Glutamatergic neuron (in vitro differentiated cells): ENCODE measurements at places on chromosomes 3 and 15.

DNA sequence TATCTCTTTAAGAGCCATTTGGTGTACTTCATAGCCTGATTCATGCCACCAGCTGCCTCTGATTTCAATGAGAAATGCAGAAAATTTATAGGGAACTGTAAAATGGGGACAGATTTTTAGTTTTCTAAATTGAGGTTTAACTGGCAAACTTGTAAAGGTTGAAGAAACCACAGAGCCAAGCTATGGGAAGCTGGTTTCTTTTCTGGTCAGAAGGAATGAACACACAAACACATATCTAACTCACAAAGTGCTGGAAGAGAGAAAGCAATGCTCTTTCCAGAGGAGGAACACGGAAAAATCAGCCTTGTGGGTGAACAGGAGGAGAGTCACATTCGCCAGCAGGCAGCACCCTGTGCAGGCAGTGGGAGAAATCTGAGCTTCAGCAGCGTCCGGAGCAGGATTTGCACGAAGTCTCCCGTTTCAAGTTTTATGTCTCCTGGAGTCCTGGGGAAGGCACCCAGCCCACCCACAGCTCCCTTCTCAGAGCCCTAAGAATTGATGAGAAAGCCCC lies 481 bp downstream of the MASP1 start:
- DNase-seq, result no peak

GRCh38 chr3:140343211-140344081 lies 334.4 kb upstream of the TRIM42 start:
- DNase-seq, result no peak

DNA sequence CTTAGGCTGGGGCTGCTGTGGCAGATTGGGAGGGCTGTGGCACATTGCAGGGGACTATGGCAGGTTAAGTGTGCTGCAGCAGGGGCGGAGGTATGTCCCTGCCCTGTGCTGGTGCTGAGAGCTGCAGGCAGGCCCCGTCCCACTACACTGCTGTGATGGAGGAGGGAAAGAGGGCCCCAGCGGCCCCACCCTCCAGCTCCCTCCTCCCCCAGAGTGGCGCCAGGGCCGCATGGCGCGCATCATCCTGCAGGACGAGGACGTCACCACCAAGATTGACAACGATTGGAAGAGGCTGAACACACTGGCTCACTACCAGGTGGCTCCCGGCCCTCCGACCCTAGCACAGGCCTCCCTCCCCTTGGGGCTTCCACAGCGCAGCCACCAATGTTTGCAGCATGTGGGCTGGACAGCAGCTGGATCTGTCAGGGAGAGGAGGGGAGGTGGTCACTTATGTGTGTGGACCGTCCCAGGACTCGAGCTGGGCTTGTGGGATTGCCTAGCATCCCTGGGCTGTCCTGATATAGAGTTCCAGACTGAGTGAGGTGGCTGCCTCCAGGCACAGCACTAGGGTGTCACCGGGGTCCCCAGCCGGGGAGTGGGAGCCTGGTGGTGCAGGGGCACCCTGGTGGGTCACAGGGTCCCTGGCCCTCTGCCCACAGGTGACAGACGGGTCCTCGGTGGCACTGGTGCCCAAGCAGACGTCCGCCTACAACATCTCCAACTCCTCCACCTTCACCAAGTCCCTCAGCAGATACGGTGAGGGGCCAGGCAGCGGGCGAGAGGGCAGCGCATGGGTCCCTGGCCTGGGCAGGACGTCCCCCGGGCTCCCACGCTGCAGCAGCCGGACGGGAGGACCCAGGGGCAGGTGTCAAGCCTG lies 46.1 kb downstream of the PLXNA1 start:
- no peak for DNase-seq

DNA sequence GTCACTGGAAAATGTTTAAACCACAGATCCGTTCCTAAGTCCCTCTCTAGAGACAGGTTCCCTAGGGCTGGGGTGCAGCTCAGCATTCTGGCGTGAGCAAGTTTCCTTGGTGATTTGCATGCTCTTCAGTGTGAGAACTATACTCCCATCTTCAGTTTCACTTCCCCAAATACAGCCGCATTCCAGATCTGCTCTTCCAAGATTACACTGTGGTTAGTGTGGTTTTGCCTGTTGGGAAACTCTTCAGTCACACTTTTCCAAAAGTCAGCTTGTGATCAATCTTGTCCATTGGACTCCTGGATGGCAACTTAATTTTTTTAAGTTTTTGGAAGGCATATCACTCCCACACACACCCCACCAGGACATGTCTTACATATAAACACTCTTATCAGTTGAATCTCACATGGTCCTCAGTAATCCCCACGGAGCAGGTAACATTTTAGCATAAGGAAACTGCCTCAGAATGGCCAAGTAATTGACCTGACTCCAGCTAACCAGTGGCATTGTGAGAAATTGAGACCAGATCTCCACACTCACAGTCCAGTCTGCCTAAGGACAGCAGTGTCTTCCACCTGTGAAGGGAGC lies 33.5 kb upstream of the PTPN23 start:
- no peak for DNase-seq

DNA sequence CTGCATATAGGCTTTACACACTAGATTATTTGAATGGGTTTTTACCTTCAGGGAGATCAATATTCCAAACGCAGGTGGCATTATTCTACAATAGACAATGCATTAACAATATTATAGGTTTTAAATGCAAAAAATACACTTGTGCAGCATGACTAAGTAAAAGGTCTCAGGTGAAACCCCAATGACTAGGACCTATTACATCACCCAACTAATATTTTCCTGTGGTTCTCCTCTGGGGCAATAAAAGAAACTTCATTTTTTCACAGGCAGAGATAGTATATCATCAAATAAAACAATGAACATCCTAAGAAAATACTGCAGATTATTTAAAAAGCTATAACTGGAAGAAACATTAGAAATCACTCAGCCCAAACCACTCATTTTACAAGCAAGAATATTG lies 375.3 kb downstream of the ROBO1 start:
- DNase-seq, result no peak

DNA sequence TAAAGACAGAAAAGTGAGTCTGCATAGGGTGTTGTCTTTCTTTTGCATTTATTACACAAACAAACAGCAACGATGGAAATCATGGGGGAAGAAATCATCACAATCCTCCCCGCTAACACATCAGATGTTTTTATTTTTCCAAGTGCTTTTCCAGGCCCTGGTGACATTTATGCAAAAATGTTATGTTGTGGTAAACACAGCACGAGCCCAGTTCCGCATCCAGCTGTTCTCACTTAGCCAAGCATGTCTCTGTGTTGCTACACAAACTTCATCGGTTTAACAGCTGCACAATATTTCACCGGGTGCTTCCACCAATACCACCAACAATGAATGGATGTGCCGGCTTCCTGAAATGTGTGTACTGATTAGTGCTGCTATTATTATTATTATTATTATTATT lies 53.7 kb upstream of the ABHD17C start:
- no peak for DNase-seq

DNA sequence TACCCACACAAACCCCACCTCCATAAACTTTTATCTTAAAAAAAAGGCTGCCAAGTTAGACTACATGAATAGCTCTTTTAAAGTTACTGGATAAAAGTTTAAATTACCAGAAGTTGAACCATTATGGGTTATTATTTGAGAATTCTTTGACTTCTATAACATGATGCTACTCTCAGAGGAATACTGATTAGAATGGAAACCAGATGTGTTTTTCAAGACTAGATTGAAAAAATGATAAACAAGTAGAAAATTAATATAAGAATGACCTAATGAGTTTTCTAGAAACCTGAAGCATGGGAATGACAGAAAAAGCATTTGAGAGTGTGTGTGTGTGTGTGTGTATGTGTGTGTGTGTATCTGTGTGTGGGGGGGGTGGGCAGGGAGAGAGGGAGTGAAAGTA lies 12.4 kb upstream of the FGF7 start:
- no peak for DNase-seq

GRCh38 chr3:177451864-177452830 lies 254.9 kb upstream of the TBL1XR1 start:
- DNase-seq, result no peak

GRCh38 chr3:144894576-144894975 lies 923.0 kb downstream of the DIPK2A start:
- no peak for DNase-seq

DNA sequence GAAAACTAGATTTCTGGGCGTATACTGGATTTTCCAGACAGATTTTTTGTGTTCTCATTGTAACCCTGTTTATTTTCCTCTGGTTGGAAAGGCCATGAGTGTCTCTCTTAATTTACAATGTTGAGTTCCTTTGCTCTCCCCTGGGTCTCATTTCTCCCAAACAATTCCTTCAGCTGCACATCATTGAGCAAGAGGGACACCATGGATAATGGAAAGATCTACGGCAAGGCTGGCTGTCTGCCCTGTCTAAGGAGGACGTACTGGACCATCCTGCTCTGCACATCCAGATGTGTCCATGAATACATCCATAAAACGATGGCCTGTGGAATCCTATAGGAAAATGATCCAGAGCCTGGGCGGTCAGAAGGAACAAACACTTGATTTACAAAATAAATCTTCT lies 258.1 kb upstream of the MCTP2 start:
- no peak for DNase-seq

- no peak for DNase-seq
These were observed 130.2 kb upstream of the LMOD3 start for GRCh38 chr3:69252631-69253030.

DNA sequence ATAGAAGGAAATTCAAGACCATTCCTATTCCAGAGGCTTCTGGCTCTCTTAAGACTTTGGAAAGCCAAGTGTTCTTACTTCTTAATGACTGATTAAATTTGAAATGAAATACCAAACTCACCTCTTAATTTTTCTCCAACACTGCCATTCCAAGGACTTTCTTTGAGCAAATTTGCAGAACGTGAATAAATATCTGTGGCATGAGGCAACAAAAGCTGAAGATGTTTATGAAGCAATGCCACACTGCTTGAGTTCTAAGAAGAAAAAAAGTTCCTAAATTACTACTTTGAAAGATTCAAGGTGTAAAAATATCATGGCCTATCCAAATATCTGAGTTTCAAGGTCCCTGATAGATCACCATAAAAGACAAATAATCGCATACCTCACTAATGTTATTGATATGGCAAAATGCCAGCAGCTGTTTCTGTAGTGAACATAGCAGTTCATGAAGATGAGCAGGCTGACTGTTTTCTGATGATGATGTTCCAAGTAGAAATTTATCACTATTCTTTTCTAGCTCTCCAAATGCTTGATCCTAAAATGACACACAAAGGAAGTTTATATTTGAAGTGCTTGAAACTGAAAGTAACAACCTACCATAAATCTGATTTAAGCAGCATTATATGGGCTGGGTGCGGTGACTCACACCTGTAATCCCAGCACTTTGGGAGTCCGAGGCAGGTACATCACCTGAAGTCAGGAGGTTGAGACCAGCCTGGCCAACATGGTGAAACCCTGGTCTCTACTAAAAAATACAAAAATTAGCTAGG lies 104.4 kb downstream of the HERC1 start:
- no peak for DNase-seq

GRCh38 chr3:34268032-34268709 lies 469.7 kb downstream of the PDCD6IP start:
- no peak for DNase-seq
